Fibroblast of skin of back (primary cell): ENCODE measurements at places on chromosomes 5 and 9.
A peak's percentile ranks its signal among the peaks of the same experiment; 100 is the strongest.

DNA sequence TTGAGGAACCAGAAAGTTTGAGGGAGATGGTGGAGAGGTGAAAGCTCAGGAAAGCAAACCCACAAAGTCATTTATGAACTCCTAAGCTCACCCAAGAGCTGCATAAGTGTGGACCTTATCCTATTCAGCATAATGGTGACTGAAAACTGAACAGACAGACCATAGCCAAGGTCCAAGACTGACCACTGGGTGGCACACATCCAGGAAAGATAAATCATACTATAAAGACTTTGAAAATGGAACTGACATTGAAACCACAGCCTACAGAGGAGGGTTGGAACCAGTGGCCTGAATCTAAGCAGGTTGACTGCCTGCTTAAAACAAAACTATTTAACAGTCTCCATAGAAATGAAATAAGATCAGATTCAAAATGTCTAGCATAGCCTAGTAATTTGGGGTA is 121.0 kb upstream of the RGS7BP start:
- peak; percentile 12 for DNase-seq

- DNase-seq = no peak
Observed at GRCh38 chr9:16196206-16196605, 643.4 kb downstream of the CCDC171 start.

DNA sequence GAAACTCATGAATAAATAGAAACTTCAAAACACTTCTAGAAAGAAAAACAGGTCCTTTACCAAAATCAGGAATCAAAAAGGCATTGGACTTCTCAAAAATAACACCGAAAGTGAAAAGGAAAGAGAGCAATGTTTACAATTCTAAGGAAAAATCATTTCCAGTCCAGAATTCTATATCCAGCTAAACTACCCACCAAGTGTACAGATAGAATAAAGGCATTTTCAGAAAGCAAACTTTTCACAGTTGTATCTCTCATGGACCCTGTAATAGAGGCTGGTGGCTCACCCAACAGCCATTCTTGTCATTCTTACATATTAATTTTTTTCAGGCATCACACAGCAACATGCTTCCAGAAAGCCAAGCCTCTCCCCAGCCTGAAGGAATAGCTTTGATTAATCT is 63.7 kb downstream of the FOXD1 start:
- DNase-seq = no peak

- DNase-seq = no peak
Observed at GRCh38 chr5:133385346-133385745, 227.0 kb downstream of the FSTL4 start.

GRCh38 chr5:13991365-13991764 is 46.9 kb upstream of the DNAH5 start:
- DNase-seq = no peak
